GM12878 (cell line): ENCODE measurements at places on chromosomes 6 and 20.

DNA sequence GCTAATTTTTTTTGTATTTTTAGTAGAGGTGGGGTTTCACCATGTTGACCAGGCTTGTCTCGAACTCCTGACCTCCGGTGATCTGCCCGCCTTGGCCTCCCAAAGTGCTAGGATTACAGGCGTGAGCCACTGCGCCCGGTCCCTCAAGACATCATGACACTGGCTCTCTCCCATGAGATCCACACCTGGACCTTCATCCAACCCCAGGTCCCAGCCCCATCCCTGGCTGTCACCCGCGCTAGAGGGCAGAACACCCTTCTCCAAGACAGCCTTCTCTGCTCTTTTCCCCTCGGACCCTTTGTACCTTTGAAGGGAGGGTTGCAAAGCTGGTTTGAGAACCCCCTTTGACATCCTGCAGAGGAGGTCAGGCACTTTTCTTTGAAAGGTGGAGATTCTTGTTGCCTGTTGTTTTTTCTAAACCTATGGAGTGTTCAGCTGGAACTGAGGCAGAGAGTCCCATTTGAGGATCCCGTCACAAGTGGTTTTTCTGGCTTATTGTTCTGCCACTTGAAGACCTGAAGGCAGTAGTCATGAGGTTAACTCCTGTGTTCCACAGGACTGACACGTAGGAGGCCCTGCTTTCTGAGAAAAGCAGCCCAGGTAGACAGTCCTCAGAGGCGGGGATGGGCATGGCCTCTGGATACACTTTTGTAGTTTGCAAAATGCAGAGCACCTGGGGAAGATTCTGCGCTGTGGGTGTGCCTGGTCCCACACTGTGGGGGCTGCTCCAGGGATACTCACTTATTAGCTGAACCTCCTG, 171.1 kb upstream of the SNX9 start:
- no peak overlapping the region for H3K4me3 ChIP-seq
- no peak overlapping the region for H3K27ac ChIP-seq
- no peaks in the 10 kb centered on the region for H3K36me3 ChIP-seq
- no peak for DNase-seq
- no peaks in the 10 kb centered on the region for H3K27me3 ChIP-seq

DNA sequence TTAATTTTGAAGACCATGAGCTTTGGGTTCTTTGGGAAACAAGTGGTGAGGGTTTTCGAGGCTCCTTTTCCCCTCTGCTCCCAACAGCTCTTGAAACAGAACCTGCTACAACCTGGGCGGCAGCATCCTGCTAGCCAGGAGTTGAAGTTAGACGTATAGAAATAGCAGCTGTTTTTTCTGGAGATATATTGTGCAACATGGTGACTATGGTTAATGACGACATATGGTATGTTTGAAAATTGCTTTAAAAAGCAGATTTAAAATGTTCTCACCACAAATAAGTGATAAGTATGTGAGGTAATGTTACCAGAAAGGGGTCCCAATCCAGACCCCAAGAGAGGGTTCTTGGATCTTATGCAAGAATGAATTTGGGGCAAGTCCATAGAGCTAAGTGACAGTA, 138.9 kb downstream of the PDE7B start:
- no peak for DNase-seq
- H3K4me1 ChIP-seq = no peaks in the 10 kb centered on the region
- H3K36me3 ChIP-seq = no peaks in the 10 kb centered on the region
- no peaks in the 10 kb centered on the region for H3K27me3 ChIP-seq
- no peak overlapping the region for H3K4me3 ChIP-seq
- no peak overlapping the region for H3K27ac ChIP-seq

DNA sequence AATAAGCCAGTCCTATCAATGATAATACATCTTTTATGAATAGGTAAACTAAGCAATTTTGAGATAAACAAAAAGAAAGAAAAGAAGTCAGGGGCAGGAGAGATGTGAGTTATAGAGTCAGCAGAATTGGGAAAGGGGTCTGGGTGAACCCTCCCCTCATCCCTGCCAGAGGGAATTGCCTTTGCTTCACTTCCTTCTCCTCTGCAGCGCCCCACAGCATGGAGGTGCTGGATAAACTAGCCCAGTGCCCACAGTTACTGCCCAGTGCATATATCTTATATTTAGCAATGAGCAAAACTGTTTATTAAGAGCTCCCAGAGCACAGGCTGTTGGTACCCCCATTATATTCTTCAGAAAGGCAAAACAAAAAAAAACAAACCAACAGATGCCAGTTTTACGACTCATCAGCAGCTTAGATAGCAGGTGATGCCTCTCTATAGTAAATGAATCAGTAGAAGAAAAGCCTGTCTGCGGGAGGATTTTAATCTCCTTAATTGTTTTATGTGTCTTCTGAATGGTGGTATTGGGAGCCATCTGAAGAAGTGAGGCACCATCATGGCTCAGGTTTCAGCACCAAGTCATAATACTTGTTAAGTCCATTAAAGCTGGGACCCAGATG, 419.2 kb downstream of the EPM2A start:
- no peaks in the 10 kb centered on the region for H3K36me3 ChIP-seq
- H3K4me3 ChIP-seq = no peak overlapping the region
- no peaks in the 10 kb centered on the region for H3K27me3 ChIP-seq
- H3K4me1 ChIP-seq = no peaks in the 10 kb centered on the region
- no peak for DNase-seq
- H3K27ac ChIP-seq = no peak overlapping the region

- no peak overlapping the region for H3K27ac ChIP-seq
- H3K4me3 ChIP-seq = no peak overlapping the region
- no peaks in the 10 kb centered on the region for H3K27me3 ChIP-seq
- DNase-seq = no peak
- H3K4me1 ChIP-seq = no peaks in the 10 kb centered on the region
- no peaks in the 10 kb centered on the region for H3K36me3 ChIP-seq
Measured at GRCh38 chr20:57996936-57997890, 231.2 kb downstream of the ANKRD60 start.

DNA sequence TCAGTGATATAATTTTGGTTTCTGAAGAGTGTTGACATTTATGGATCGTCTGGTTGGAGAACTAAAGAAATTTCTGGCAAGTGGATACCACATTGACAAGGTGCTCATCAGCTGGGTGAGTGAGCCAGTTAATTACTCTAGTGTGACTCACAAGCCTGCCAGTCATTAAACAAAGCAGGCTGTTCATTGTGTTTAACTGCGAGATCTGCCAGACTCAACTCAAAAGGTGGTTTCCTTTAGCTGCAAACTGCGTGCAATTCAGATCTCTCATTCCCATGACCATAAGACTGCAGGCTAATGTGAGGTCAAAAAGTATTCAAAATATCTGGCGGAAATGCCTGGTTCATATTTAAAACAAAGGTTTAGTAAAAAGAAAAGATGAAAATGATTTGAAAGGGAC, 32.5 kb upstream of the IYD start:
- peak; percentile 53 for DNase-seq
- no peaks in the 10 kb centered on the region for H3K36me3 ChIP-seq
- H3K4me1 ChIP-seq = no peaks in the 10 kb centered on the region
- H3K27me3 ChIP-seq = no peaks in the 10 kb centered on the region

DNA sequence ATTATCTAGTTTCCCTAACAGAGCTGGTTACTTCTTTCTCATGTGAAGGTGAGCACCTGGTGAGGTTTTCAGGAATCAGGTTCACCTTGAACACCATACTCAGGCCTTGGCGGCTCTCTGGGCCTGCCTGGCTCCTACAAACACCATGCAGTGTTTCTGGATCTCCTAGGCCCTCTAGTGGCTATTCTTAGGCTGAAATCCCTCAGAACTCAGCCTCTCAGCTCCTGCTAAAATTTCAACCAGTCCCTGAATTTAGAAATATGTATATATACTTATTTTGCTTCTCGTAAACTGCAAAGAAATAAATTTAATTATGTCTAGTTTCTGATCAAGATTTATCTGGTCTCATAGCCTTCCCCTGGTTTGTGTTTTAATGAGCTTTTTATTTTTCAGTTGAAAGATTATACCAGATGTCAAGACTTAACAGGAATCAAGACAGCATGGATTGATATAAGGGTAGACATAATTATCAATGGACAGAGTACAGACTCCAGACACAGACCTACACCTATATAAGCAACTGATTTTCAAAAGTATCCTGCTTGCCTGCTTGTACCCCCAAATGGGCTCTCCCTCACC, 55.9 kb downstream of the ANKEF1 start:
- no peak for DNase-seq
- no peak overlapping the region for H3K4me3 ChIP-seq
- H3K27ac ChIP-seq = no peak overlapping the region
- H3K27me3 ChIP-seq = no peaks in the 10 kb centered on the region
- H3K4me1 ChIP-seq = no peaks in the 10 kb centered on the region

DNA sequence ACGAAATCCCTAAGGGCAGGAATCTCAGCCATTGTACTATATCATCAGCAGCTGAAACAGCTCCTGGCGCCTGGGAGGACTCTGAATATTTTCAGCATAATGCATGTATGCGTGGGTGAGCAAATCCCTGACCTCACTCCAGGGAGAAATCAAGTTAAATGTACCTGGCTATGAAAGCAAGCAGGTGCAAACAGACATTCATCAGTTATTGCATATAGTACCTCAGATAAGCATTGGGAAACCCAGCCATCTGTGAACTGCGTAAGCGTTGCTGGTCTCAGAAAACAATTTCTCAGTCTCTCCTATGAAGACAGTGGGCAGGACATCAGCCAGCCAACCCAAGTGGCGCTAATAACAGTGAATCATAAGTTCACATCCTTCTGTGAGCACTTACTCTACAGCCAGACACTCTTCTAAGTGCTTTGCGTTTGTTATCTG, 622.6 kb downstream of the EPM2A start:
- no peak overlapping the region for H3K4me3 ChIP-seq
- no peaks in the 10 kb centered on the region for H3K36me3 ChIP-seq
- no peaks in the 10 kb centered on the region for H3K27me3 ChIP-seq
- no peak overlapping the region for H3K27ac ChIP-seq
- DNase-seq = no peak
- H3K4me1 ChIP-seq = no peaks in the 10 kb centered on the region

DNA sequence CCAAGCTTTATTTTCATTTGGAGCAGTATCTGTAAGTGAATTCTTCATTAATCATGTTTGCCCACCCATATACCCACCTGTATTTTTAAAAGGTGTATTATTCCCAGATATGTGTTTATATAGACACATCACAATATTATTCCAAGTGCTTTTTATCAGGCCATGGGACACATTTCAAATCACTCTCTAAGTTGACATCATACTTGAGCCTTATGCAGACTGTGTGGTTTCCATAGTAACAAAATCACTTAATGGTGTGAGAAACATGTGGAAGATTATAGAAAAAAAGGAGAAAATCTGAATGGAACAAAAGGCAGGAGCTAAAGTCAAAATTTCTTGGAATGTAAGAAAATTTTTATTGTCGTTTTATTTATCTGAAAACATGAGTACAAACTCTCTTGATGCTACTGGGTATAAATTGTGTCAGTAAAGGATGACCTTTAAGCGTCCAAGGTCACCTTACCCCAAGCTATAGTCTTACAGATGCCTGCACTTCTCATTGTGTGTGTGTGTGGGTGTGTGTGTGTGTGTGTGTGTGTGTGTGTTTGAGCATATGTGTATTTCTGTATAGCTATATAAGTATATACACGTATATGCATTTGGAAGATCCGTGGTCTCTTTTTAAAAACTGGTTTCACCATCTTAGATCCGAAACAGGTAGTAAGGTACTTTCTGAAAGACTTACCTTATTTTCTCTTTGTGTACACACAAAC, 79.8 kb upstream of the CCN6 start:
- H3K27ac ChIP-seq = no peak overlapping the region
- H3K36me3 ChIP-seq = no peaks in the 10 kb centered on the region
- no peak for DNase-seq
- no peaks in the 10 kb centered on the region for H3K27me3 ChIP-seq

DNA sequence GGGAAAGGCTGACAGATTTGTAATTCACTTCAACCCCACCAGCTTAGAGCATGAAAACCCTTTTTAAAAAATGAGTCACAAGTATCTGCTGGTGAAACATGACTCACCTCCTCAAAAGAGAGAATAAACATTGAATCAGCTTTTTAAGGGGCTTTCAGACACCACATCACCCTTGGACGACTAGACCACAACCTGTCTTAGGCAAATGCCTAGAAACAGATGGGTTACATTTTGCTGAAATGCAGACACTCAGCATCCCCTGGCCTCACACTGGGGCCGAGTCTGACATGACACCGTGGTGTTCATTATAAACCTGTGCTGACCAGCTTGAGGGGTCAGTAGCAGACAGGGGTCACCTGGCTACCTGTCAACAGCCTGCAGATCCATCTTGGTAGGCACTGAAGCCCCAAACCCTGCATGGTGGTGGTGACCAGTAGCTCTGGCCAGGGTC, 175.3 kb upstream of the CST7 start:
- H3K27ac ChIP-seq = no peak overlapping the region
- H3K36me3 ChIP-seq = no peaks in the 10 kb centered on the region
- no peaks in the 10 kb centered on the region for H3K4me1 ChIP-seq
- peaks cover 1% of the 10 kb centered on the region; the same call in 1 of the 2 replicates for H3K27me3 ChIP-seq
- H3K4me3 ChIP-seq = no peak overlapping the region
- DNase-seq = peak; percentile 15

DNA sequence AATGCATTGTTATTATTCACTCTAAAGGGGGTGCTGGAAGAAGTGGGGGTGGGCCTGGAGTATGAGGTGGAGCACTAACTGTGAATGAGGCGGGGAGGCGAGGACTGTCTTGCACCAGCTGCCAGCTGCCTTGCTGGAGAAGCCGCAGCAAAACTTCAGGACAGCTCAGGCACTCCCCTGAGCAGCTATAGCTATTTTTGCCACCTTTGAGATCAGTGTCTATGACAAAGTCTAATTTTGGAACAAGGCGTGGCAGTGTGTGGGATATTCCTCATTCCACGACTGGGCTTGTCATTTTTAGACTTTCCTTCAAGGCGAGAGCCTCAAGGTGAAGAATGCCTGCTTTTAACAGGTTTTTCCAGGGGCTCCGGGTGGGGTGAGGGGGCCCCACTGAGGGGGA, 143.8 kb downstream of the DOK5 start:
- no peaks in the 10 kb centered on the region for H3K27me3 ChIP-seq
- H3K4me3 ChIP-seq = no peak overlapping the region
- H3K36me3 ChIP-seq = no peaks in the 10 kb centered on the region
- no peaks in the 10 kb centered on the region for H3K4me1 ChIP-seq

DNA sequence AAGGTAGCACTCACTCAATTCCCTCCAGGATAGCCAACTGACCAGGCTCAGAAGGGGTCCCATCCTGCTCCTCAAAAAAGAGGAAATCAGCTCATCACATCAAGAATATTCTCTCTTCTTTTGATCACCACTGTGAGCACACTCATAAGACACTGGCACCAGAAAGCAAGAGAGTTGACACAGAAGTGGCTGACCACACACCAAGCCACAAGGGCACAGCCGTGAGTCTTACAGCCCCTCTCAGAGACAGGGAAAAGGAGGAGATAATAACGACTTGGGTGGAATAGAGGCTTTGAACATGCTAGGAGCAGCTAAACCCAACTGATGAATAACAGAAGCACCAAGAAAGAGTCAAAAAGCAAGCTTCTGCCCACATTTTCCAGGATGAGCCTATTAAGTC, 249.1 kb upstream of the PREP start:
- no peaks in the 10 kb centered on the region for H3K36me3 ChIP-seq

- H3K27me3 ChIP-seq = no peaks in the 10 kb centered on the region
- no peak overlapping the region for H3K27ac ChIP-seq
- peaks cover 8% of the 10 kb centered on the region; the same call in 1 of the 2 replicates for H3K4me1 ChIP-seq
- no peak for DNase-seq
- H3K4me3 ChIP-seq = no peak overlapping the region
Measured at GRCh38 chr6:38436726-38437465, 202.8 kb downstream of the BTBD9 start.
